CD14-positive monocyte (primary cell): ENCODE measurements at places on chromosomes 6 and 20. TPM values are rescaled to one million over a fixed set of nuclear protein-coding genes. Genes with fewer than 3 reads are reported as not detected.

Gene SLC22A3
- polyA plus RNA-seq: not detected

Gene COQ3
- 1.6 TPM for polyA plus RNA-seq

Gene TGM2
- 1.7 and 5.9 TPM in 2 replicates for polyA plus RNA-seq

Gene CST4
- polyA plus RNA-seq: not detected

Gene TREM1
- 175 TPM for polyA plus RNA-seq

Gene SAMD5
- not detected in 2 replicates for polyA plus RNA-seq

Gene SIM1
- polyA plus RNA-seq: not detected

Gene BNIP5
- not detected for polyA plus RNA-seq

Gene NKAIN2
- not detected for polyA plus RNA-seq

Gene SPATA25
- not detected for polyA plus RNA-seq

Gene ZNF831
- 0.01 and 0.03 TPM in 2 replicates for polyA plus RNA-seq

Gene GRM1
- not detected for polyA plus RNA-seq

Gene MOXD1
- not detected for polyA plus RNA-seq

Gene OPRL1
- polyA plus RNA-seq: 8.8 TPM

Gene RIPOR2
- 154 TPM for polyA plus RNA-seq

Gene C20orf141
- not detected for polyA plus RNA-seq

Gene CCN5
- polyA plus RNA-seq: not detected

Gene OR2J3
- not detected for polyA plus RNA-seq

Gene HMGCLL1
- not detected for polyA plus RNA-seq

Gene BTN1A1
- not detected for polyA plus RNA-seq

Gene CCNC
- 41.9 TPM for polyA plus RNA-seq

Gene ZNFX1
- polyA plus RNA-seq: 23.2 TPM

Gene AIF1
- 530 and 952 TPM in 2 replicates for polyA plus RNA-seq

Gene SLC24A3
- 0.08 TPM for polyA plus RNA-seq

Gene FOXC1
- 0.13 and 0.36 TPM in 2 replicates for polyA plus RNA-seq

Gene B3GAT2
- polyA plus RNA-seq: 0.03 TPM in 1 of 2 replicates, not detected in the other

Gene NKX2-4
- polyA plus RNA-seq: not detected in 2 replicates

Gene MLN
- not detected in 2 replicates for polyA plus RNA-seq

Gene RPP40
- 11.1 TPM for polyA plus RNA-seq

Gene DAAM2
- not detected in 2 replicates for polyA plus RNA-seq

Gene PAK5
- not detected in 2 replicates for polyA plus RNA-seq

Gene TBXT
- polyA plus RNA-seq: not detected

Gene LBP
- polyA plus RNA-seq: not detected

Gene WFDC12
- polyA plus RNA-seq: not detected

Gene TAGAP
- polyA plus RNA-seq: 247 and 299 TPM in 2 replicates

Gene C6orf52
- polyA plus RNA-seq: not detected

Gene TRDN
- not detected in 2 replicates for polyA plus RNA-seq

Gene CCN6
- polyA plus RNA-seq: not detected

Gene OXT
- not detected for polyA plus RNA-seq

Gene TMEM74B
- not detected for polyA plus RNA-seq

Gene EIF2S2
- 20.1 TPM for polyA plus RNA-seq

Gene SPTLC3
- polyA plus RNA-seq: 0.01 TPM in 1 of 2 replicates, not detected in the other

Gene PARD6B
- polyA plus RNA-seq: 0.13 TPM

Gene ECT2L
- not detected for polyA plus RNA-seq

Gene MYLK2
- polyA plus RNA-seq: not detected in 2 replicates

Gene RAET1G
- polyA plus RNA-seq: not detected in 2 replicates

Gene PHACTR3
- polyA plus RNA-seq: 0.11 TPM
